ENCODE measurements at places on chromosomes 4 and X.

DNA sequence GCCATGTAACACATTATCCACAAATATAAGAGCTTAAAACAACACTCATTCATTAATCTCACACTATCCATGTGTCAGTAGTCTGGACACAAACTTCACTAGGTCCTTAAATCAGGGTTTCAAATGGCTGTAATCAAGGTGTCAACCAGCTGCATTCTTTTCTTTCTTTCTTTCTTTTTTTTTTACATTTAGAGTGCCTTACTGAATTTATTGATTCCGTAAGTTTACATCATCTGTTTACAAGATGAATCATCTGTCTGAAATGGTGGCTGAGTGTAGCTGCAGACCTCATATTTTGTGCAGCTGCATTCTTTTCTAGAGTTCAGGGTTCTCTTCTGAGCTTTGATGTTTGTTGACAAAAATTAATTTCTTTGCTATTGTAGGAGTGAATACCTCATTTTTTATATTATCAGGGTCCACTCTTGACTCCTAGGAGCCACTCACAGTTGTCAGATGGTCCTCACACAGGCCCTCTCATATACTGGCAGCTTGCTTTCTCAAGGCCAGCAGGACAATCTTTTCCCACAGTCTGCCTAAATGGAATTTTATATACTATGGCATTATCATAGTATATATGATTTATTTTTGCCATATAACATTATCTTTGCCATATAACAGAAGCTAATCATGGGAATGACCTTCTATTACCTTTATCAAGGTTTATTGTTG lies 37.8 kb downstream of the SPOCK3 start:
- peak; percentile 23 for DNase-seq

GRCh38 chr4:151804821-151805220 lies 44.0 kb upstream of the GATB start:
- peak; percentile 11 for DNase-seq

GRCh38 chr4:39068907-39069306 lies 6.9 kb downstream of the KLHL5 start:
- no peak for DNase-seq

GRCh38 chrX:97452283-97452682 lies 568.6 kb downstream of the RPA4 start:
- no peak for DNase-seq

GRCh38 chr4:28004520-28004919 lies 1143.9 kb downstream of the STIM2 start:
- no peak for DNase-seq

GRCh38 chr4:25129917-25130316 lies 30.3 kb downstream of the SEPSECS start:
- DNase-seq: no peak

DNA sequence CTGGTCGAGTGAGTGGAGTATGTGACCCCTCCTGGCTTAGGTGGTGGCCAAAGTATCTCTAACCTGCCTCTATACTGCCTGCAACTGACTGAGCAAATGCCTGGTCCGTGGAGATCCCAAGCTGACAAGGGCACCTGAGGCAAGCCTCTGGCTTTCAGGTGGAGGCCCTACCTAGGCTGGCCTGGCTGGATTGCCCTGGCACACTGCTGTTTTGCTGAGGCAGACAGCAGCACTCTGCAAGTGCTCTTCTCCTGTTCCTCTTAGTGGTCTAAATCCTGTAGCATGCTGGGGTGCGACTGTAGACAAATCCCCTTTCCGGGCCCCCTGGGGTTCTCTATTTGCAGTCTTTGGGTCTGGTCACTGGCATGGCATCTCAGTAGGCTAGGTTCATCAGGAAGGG lies 44.8 kb downstream of the PNMA5 start:
- no peak for DNase-seq

- peak; percentile 57 for DNase-seq
Observed at GRCh38 chrX:13469963-13470684, 99.3 kb upstream of the EGFL6 start.

DNA sequence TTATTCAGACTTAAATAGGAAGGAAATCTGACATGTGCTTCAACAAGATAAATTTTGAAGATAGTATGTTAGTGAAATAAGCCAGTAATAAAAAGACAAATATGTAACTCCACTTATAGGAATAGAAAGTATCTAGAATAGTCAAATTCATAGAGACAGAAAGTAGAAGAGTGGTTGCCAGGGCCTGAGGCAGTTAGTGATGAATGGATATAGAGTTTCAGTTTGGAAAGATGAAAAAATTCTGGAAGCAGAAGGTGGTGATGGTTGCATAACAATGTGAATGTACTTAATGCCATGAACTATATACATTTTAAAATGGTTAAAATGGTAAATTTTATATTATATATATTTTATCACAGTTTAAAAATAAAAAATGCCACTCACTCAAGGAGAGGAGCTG lies 54.3 kb downstream of the HAND2 start:
- no peak for DNase-seq

- DNase-seq: peak; percentile 32
Observed at GRCh38 chr4:123661080-123661737, 264.6 kb downstream of the SPRY1 start.

GRCh38 chr4:52091801-52092200 lies 40.7 kb downstream of the SPATA18 start:
- peak; percentile 55 for DNase-seq

DNA sequence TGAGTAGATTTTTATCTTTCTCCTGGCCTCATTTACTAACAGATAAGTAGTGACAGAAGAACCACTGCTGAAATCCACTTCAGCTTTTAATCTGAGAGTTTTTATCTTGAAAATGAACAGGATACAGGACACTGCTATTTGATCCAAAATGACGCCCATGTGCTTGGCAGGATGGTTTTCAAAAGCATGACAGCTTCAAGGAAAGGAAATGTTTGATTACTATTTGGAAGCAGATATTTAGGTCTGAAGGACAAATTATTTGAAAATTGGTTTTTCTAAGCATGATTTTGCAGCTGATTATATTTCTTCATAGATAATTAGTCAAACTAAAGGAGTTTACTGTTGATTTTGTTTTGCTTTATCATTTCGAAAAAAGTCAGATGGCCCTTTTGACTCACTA lies 11.1 kb downstream of the PACRGL start:
- DNase-seq: no peak

DNA sequence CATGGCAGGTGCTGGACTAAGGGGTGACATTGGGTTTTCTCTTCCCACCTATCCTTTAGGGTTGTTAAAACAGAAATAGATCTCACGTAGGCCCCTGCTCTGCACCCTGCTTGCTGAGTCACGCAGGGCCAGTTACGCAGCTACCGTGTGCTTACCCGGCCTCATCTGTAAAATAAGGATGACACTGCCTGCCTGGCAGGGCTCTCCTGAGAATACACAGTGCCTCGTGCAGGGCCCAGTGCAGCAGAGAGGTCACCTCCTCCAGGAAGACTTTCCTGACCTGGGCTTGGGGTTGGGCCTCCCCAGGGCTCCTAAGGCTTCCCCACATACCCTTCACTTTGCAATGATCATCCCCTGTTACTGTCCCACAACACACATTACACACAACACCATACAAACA lies 33.6 kb upstream of the JAKMIP1 start:
- no peak for DNase-seq

DNA sequence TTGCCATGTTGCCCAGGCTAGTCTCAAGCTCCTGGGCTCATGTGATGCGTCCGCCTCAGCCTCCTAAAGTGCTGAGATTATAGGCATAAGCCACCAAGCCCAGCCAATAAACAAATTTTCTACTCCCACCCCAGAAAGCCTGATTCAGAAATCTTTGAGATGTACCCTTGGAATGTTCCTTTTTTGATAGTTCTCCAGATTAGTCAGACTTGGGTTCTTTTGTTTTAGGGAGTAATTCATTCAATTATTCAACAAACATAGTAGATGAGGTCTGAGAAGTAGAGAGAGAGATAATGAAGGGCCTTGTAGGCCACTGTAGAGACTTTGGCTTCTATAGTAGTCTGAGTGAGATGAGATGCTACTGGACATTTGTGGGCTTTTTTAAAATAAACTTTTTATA lies 27.8 kb downstream of the RP2 start:
- no peak for DNase-seq

GRCh38 chr4:1575418-1576303 lies 108.5 kb downstream of the FAM53A start:
- DNase-seq: no peak

- no peak for DNase-seq
Observed at GRCh38 chrX:9927698-9928482, 39.3 kb upstream of the CLDN34 start.

DNA sequence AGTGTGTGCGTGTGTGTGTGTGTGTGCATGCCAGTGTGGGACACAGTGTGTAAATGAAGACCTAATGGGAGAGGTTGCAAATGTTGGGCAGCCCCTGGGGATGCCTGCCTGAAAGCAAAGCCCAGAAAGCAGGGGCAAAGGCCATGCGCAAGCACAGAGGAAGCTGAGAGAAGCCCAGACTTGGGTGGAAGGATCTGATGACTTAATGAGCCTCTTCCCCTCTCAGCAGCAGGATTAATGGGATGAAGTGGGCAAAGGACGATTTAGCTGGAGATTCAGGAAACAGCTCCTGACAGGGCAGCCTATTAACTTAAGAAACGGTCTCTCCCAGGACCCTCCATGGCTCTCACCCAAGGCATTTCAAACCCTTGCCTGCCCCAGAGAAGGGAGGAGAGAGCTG lies 107.3 kb downstream of the EFNB1 start:
- DNase-seq: no peak

DNA sequence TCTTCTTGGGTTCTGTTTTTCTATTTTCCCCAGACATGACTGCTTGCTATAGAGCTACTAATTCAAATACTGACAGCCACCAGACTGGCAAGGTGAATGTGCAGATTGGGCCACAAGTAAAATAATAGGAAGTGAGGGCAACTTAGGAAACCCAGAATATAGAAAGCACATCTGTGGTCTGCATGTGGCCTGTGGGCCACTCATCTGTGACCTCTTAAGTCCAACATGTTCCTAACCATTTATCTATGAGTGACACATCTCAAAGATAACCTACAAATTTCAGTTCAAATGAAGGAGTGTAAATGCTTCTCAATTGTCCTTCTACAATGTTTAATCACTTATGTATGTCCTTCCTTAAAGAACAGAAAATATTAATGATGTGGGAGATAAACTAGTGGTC lies 128.9 kb downstream of the REELD1 start:
- DNase-seq: no peak

DNA sequence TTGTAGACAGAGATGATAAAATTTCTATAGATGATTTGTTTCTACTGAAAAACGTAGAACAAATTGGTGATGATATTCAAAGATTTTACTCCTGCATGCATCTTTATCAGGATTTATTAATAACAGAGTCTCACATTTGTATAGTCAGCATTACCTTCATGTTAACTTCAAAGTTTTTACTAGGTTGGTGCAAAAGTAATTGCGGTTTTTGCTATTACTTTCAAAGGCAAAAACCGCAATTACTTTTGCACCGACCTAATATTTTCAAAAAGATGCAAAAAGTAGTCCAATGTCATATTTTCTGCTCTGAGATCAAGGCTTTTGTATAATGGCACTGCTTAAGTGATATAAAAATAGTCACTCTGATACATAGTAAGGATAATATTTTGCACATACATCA lies 536.4 kb upstream of the ADGRL3 start:
- DNase-seq: no peak

DNA sequence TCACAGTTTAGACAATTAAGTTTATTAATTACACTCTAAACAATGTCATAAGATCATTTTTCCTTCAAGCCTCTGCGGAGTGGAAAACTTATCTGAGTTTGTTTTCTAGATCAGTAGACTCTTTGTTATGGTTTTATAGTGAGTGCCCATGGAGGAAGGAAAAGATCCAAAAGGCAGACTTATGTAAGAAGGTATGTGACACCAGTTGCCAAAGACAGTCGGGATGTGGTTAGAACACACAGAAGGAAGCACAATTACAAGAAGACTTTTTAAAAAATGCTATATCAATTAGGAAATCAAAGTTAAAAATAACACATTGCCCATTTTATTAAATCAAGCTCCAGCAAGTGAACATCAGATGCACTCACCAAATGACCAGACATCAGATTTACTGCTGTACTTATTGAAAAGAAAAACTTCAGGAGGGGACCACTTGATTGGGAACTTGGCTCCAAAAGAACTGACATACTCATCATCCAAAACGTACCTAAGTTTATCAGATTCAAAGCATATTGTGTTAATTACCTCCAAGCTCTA lies 57.1 kb downstream of the NIPAL1 start:
- DNase-seq: no peak

- DNase-seq: no peak
Observed at GRCh38 chrX:70613295-70613694, 168.7 kb downstream of the DLG3 start.

Data from iris pigment epithelial cell (primary cell).